Activated CD8-positive, alpha-beta memory T cell treated with anti-CD3 and anti-CD28 coated beads for 1 hour (primary cell): ENCODE measurements at places on chromosomes 3 and 15.

- no peak for DNase-seq
These were observed 44.6 kb upstream of the CFAP20DC start for GRCh38 chr3:59094446-59094845.

GRCh38 chr3:4865714-4866113, 113.5 kb upstream of the BHLHE40 start:
- DNase-seq, result no peak

GRCh38 chr3:66553441-66554113, 52.8 kb upstream of the LRIG1 start:
- DNase-seq, result no peak

DNA sequence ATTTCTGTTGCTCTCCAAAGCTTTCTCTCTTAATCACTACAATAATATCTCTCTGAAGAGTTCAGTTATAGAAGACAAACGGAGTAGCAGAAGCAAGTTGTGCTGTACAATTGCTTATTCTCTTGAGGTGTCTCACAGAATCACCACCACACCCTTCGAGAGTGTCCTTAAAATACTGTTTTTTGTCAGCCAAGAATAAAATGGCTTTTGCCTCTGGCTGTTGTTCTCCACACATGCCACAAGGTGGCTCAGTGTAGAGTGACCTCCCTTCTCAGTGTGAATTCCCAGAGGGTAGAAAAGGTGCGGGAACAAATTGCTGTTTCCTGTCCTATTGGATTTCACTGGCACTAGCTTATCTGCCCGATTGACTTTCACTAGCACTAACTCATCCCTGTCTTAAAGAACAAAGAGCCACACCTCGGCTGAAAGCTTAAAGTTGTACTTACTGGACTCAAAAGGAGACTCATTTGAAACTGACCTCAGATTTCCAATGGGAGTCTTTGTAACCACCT, 134.2 kb upstream of the SATB1 start:
- DNase-seq, result peak; percentile 2

GRCh38 chr3:125132815-125133214, 77.0 kb upstream of the HEG1 start:
- no peak for DNase-seq

DNA sequence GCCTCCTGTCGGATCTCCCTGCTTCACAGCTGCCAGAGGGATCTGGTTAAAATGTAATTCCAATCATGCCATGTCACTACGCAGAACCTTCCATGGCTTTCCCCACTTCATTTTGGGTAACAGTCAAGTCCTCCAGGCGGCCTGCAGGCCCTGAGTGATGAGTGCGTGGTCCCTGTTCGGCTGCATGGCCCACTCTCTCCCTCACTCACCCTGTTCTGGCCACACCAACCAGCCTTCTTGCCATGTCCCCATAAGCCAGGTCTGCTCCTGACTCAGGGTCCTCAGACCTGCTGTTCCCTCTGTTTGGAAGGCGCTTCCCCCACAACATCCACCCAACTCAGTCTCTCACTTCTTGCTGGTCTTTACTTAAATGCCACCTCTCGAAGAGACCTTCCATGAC, 41.6 kb upstream of the LINGO1 start:
- DNase-seq, result no peak

DNA sequence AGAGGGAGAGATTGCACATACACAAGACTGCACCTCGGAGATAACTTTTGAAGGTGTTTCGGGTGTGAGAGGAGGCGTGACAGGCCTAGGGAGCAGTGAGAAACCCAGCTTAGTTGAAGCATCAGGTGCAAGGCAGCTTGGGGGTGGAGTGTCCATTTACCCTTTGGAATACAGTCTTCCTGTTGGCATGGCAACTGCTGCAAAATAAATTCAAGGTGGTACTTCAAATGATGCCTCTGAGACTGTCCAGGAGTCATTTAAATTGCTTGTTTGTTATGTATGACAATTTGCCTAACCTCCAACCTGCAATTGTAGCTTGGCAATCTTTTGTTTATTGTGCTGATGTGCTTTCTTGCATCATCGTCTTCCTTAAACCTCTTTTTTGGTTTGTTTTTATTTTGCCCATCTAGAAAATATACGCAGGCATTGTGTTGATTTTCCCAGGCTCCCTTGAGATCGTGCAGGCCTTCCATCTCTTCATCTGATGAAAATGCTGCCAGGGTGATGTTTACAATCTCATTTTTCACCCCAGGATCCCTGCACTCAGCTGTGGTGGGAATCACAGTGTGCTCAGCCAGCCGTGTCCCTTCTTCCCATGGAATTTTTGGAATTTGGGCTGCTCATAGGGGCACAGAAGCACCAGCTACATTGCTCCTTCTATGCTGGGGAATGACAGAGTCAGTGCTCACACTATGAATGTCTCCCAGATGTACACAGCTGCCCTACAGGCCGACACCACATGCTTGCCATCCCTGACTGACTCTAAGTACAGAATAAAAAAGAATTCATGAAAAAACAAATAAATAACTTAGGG, 583.1 kb upstream of the CFAP20DC start:
- DNase-seq, result no peak

DNA sequence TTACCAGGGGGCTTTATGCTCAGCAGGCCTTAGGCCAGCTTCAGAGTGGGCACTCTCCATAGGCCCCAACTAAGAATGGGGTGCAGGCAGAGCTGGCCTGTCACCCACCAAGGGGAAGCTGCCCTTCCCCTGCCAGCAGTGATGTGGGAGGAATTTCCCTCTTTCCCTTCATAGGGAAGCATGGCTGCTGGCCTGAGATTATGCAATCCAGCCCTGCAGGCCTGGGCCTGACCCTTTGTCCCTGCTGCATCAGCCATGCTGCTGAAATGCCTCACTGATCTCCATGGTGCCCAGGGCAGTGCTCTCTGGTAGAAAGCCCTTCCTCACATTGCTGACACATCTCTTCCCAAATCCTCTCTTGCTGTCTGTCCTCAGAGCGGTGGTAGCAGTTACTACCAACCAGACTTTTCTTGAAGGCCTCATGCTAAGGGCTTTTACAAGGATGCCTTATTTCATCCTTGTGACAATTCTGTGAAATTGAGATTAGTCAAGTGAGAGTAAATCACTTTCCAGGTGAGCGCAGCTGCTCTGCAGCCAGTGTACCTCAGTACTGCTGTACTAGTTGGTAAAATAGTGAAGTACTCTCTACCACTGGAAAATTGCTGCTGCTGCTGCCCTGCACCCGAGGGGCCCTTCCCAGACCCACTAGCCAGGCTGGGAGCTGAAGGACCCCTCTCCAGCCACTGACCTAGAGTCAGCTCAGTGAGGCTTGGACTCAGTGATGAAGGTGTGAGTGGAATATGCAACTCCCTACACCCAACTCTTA, 33.8 kb downstream of the MRAS start:
- no peak for DNase-seq

- no peak for DNase-seq
These were observed 459 bp upstream of the ADCY5 start for GRCh38 chr3:123449102-123449996.

GRCh38 chr3:188266562-188267274, 112.8 kb downstream of the LPP start:
- no peak for DNase-seq

GRCh38 chr3:81242871-81243270, 518.6 kb downstream of the GBE1 start:
- no peak for DNase-seq

GRCh38 chr3:80285388-80285787, 517.6 kb upstream of the ROBO1 start:
- no peak for DNase-seq

- DNase-seq, result no peak
These were observed 53.5 kb upstream of the SPATA12 start for GRCh38 chr3:57006949-57007419.

DNA sequence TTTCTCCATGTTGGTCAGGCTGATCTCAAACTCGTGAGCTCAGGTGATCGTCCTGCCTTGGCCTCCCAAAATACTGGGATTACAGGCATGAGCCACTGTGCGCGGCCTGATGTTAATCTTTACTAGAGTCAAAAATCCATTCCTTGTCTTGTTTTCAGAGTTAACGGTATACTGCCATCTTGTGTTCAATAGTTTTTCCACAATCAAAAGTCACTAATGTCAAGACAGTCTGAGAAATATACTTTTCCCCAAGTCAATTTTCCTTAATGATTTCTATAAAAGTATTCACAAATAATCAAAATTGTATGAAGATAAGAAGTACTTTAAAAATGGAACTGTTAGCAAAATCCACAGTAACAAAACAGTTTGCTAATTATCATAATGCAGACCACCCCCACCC, 8.5 kb downstream of the CRBN start:
- DNase-seq, result no peak

DNA sequence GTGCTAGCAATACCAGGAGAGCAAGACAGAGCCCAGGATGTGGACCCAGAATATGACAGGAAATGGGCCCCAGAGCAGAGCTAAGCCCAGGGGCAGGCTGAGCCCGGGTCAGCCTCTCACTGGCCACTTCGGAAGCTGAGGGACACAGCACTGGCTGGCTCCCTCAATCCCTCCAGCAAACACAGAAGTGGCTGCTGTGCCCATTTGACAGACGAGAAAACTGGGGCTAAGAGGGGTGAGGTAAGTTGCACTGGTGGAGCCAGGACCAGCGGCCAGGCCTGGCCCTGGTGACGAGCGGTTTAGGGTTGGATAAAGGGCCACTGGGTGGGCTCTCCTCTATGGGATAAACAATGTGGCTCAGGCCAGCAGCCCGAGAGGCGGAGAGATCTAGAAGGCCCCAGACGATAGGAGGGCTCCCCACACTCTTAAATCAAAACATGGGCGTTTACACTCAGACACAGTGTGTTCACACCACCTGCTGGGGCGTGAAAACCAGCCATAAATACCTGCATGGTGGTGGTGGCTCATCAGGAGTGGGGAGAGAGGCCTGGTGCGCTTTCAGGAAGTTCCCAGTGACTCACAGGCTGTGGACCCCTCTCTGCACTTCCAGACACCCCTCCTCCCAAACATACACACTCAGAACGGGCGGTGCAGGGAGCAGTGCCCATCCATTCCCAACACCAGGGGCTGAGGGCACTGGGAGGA, 12.0 kb upstream of the LINGO1 start:
- no peak for DNase-seq

- no peak for DNase-seq
These were observed 33.4 kb downstream of the CLDN1 start for GRCh38 chr3:190288836-190289235.

- no peak for DNase-seq
These were observed 8.4 kb upstream of the CHRNA3 start for GRCh38 chr15:78629031-78629715.

- no peak for DNase-seq
These were observed 13.1 kb upstream of the PLA2G4D start for GRCh38 chr15:42107473-42107872.

DNA sequence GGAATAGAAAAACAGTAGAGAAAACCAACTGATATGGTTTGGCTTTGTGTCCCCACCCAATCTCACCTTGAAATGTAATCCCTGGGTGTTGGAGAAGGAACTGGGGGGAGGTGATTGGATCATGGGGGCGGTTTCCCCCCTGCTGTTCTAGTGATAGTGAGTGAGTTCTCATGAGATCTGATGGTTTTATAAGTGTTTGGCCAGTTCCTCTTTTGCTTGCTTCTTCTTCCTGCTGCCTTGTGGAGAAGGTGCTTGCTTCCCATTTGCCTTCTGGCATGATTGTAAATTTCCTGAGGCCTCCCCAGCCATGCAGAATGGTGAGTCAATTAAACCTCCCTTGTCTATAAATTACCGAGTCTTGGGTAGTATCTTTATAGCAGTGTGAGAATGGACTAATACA, 48.4 kb downstream of the EOMES start:
- no peak for DNase-seq

DNA sequence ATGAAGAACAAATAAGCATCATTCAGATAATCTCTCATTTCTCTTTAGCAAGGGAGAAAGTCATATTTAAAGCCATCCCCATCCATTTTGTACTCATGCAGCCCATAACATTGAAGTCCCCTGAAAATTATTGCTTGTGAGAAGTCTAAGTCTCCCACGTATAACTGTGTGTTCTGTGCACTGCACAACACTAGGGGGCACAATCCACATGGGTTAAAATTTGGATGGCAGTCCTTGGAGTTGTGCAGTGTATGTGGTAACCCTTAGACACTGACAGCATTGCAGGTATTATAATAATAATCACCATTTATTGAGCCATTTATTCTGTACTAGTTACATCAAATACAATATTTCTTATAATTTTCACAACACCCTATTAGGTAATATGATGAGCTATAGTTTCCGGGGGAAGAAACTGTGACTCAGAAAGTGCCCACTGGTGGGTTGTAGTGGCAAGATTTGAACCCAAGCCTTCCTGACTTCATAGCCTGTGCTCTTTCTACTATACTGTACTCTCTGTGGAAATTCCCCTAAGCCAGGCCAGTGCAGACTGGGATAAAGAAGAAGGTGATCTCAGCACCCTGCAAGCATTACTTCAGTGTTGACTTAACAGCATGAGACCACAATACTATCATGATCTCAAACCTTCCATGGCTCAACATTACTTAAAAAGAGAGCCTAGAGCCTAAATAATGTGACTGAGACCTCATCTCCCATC, 15.7 kb downstream of the KCNAB1 start:
- DNase-seq, result no peak

GRCh38 chr3:114608293-114608692, 314.5 kb downstream of the TIGIT start:
- DNase-seq, result no peak

GRCh38 chr3:190131329-190131728, 10.6 kb upstream of the P3H2 start:
- DNase-seq, result no peak

- no peak for DNase-seq
These were observed 38.8 kb downstream of the TM2D3 start for GRCh38 chr15:101613130-101614000.

GRCh38 chr15:37014137-37014536, 86.2 kb downstream of the MEIS2 start:
- DNase-seq, result no peak

DNA sequence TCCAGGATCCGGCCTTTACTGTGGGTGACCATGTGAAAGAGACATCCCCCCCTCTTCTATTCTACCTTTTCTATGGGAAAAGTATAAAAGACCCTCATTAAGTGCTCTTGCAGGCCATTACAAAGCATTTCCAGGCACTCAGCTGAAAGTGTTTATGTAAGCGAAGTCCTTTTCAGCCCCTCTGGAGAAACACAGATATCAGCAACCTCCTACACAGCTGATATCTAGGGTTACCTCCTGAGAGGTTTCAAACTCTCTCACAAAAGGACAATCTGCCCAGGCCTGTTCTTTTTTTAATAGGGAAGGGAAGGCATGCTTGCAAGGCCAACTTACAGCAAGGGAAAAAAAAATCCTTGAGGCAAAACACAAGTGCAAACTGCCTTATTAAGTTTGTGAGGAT, 12.6 kb downstream of the ETV5 start:
- no peak for DNase-seq
